ENCODE measurements at places on chromosomes 6 and 20.
A peak's percentile ranks its signal among the peaks of the same experiment; 100 is the strongest.

- peak; percentile 34 for DNase-seq
These were observed 129.6 kb downstream of the ZDHHC14 start for GRCh38 chr6:157510323-157511188.

GRCh38 chr6:27505209-27506027 is 32.5 kb upstream of the ZNF184 start:
- DNase-seq, result no peak

DNA sequence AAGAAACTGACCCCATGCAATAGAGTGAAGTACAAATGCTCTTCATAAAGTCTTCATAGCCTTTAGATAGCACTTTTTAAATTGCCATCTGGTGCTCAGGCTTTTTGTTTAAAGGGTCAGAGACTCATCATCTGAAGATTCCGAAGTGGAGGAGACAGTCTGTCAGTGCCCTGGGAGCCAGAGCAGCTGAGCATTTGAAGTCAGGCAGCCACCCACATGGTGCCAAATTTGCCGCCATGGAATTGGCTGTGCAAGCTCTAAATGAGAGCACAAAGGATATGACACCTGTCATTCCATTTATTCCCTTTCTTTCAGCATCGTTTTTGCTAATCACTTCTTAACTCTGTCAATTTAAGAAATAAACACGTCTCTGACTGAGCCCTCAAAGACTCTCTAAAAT is 32.8 kb upstream of the CEP162 start:
- DNase-seq, result no peak

GRCh38 chr6:63537201-63537958 is 34.9 kb upstream of the LOC128125822 start:
- DNase-seq, result no peak

DNA sequence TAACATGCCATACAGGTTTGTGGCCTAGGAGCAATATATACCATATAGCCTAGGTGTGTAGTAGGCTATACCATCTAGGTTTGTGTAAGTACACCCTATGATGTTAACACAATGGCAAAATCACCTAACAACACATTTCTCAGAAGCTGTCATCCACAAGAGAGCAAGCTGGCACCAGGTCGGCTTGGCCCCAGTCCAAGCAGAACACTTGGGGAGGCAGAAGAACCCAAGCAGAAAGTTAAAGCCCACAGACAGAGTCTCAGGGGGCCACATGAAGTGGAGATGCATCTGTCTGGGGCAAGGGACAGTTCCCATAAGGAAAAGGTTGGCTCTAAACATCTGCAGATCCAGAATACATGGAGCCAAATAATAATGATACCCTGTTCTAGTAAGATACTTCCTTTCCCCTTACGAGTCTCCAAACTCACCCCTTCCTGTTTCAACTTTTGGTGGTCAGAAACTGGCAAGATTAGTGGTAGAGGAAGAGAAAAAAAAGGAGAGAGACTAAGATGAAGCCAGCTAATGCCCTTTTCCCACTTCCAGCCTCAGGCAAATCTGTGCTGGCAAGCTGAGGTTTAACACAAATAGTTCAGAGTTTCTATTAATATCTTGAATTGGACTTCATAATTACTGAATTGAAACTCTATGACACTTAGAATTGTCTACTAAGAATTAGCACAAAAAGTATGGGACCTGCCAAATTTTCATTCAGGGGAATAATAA is 29.5 kb downstream of the TCF21 start:
- DNase-seq, result no peak
